ENCODE measurements at places on chromosomes 2 and 18.

DNA sequence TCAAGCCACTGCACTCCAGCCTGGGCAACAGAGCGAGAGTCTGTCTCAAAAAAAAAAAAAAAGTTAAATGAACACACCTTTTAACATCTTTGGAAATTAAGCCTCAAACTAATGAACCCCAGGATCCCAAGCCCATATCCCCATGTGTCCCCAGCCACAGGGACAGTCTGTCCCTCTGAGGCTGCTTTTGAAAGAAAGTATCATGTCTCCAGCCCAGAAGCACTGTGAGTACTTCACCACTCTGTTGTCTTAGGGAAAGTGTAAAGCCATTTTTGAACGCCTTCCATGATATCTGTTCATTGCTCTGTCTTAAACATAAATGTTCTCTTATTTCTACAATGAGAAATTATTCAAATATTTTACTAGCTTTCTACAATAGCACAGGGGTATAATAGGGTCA lies 52.1 kb upstream of the CHMP1B start:
- DNase-seq, result no peak

GRCh38 chr2:98908931-98909316 lies 27.1 kb downstream of the CRACDL start:
- DNase-seq, result no peak

DNA sequence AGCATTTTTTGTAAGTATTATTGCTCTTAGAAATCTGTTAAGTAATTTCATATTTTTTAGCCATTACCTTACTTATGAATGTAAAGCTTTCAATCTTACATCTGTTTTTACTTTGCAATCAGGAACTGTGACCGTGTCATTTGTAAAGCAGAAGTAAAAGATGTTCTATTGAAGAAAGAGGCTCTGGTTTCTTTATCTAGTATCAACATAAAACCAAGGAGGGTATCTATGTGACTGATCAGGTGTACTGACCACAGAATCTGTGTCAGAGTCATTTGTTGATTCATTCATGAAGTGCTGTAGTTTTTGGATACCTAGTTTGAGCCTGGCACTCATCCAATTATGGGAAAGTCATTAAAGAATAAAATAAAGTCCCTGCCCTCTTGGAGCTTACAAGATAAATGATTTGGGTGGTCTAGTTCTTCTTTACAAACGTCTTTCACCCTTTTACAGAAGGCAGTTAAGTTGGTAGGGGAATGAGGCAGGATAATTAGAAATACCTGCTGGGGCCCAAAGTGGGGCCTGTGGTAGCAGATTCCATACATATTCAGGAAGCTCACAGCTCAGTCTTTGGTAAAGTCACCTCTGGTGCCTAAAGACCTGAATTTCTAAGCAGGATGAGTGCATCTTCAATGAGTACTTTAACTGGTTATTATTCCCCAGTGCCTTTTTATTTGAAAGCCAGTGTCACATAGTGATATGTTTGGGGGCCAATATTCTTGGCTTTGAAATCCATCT lies 260.6 kb upstream of the NT5C1B start:
- DNase-seq, result no peak

GRCh38 chr2:200305797-200306195 lies 697 bp upstream of the SPATS2L start:
- DNase-seq, result peak; percentile 43

- DNase-seq, result no peak
These were observed 115.2 kb downstream of the ZEB2 start for GRCh38 chr2:144404586-144405314.

DNA sequence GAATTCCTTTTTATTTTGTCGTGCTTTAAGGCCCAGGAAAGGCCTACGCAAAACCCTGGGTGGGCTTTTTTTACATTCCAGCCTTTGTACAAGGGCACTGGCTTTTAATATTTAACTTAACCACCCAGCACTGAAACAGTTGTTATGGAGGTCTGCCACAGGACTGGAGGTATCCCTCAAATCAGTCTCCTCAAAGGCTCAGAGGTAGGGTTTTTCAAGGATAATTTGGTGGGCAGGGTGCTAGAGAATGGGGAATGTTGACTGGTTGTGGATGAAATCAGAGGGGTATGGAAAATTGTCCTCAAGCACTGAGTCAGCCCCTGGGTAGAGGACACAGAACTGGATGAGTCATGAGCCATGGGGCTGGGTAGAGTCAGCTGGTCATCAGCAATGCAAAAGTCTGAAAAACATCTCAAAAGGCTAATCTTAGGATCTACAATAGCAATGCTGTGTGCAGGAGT lies 443.1 kb downstream of the THSD7B start:
- DNase-seq, result no peak

DNA sequence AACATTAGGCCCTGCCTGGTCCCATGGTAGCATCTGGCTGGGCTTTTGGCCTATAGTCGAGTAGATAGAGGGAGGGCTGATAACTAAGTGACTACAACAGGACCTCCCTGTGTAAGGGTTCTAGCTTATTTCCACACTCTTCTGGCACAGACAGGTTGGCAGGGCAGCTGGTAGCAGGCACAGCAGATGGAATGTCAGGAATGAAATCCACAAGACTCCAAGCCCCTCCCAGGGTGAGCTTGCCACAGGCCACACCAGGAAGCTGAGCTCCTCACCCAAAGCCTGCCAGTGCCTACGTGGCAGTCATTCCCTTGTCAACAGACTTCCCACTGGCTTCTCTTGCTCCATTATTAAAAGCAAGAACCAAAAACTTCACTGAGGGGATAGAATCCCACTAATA lies 20.7 kb upstream of the C1QL2 start:
- no peak for DNase-seq

DNA sequence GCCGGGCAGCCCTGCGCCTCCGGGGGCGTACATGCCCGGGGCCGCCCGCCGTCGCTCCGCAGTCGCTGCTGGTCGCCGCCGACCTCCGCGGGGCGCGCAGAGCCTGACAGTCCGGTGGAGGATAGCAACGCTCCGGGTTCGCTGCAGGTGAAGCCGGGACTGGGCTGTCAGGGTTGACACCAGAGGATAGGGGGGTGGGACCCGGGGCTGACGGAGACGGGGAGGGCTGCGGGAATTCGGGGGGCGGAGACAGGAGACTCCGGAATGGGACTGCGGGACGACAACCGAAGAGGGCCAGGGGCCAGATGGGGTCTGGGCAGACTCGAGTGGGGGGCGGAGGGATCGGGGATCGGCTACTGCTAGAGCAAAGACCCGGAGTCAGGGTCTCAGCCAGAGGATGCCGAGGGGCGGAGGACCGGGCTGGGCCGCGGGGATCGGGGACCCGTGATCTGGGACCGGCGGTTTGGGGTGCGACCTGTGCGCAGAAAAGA lies 403 bp downstream of the TMEM127 start:
- peak; percentile 30 for DNase-seq

GRCh38 chr18:50895350-50896045 lies 16.6 kb downstream of the ME2 start:
- DNase-seq, result no peak

DNA sequence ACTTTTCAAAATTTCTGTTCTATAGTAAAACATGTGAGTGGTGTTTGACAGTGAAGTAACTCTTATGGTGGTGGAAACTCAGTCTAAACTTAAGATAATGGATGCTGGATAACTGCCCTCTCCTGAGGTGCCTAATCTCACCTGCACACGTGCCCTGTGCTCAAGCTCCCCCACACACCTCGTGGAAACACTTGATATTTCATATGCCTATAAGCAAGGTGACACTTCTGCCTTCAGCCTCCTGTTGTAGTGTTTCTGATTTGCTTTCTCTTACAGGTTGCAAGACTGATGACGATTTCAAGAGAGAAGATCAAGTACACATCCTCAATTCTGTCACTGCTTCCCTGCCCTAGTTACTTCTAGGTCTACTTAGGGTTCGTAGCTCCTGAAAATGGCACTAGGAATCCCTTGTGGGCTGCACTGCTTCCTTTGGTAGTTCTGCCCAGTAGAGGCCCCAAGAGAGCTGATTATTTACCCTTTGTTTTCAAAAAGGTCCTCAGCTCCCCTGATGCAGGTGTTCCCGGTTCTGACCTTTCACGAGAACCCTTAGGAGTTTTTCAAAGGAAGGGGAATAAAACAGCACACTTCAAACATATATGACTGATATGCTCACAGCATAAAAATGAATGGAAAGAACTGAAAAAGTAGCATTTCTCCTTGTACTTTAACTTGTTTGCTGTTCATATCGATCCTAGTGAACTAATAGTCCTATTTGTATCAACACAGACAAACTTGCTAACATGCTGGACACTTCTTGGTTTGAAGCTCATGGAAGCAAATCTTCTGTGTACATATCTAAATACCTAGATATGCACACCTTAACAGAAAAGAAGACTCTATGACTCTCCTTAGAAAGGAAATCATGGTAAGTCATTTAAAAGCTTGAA lies 6.7 kb downstream of the CAVIN2 start:
- DNase-seq, result no peak

- DNase-seq, result no peak
These were observed 37.9 kb upstream of the ASB1 start for GRCh38 chr2:238388794-238389193.

- no peak for DNase-seq
These were observed 12.4 kb upstream of the DNMT3A start for GRCh38 chr2:25354116-25354515.

DNA sequence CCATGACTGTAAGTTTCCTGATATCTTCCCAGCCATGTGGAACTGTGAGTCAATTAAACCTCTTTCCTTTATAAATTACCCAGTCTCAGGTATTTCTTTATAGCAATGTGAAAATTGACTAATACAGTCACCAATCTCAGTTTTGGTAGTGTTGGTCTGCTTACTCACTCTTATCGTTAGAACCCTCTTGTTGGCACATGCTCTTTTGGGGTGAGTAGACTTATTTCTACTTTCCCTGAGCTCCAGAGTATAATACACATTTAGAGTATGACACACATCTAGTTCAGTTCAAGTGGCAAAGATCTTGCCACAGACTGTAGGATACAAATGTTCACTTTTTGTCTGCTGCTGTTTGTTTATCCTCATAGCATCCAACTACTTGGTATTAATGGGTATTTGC lies 347.5 kb upstream of the CELF4 start:
- no peak for DNase-seq
